Nucleus accumbens (tissue), 56 donors: ENCODE measurements at places on chromosomes 2 and 18.

- DNase-seq: no peak
These were observed 244.2 kb upstream of the RGPD4 start for GRCh38 chr2:107582487-107582886.

DNA sequence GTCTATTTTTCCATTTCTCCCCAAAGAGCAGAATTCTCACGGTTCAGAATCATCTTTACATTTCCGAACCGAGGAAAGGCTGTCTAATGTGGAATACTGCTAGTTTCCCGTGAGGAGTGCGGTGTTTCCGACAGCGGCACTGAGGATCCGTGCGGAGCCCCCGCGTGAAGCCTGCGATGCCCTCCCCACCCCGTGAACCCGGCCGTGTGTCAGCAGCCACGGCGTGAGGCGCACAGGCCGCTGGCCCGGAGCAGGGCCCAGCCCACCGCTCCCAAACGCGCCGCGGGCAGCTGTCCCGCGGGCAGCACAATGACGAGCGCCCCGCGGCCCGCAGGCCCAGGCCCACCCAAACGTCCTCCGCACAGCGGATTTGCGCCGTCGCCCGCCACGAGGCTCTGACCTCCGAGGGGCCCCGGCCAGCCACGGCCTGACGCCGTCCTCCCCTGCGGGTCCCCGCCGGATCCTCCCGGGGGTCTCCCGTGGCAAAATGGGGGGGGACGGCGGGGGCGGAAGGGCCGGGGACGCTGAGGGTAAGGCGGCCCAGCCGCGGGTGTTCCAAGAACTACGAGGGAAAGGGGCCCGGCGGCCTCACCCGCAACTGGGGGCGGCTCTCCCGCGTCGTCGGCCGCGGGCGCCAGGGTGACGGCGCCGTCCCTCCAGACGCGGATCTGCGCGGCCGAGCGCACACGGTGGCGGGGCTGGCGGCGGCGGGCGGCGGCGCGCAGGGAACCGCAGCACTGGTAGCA, 796 bp downstream of the SPIRE1 start:
- no peak for DNase-seq

- no peak for DNase-seq
These were observed 744.3 kb upstream of the SOX11 start for GRCh38 chr2:4947911-4948310.

DNA sequence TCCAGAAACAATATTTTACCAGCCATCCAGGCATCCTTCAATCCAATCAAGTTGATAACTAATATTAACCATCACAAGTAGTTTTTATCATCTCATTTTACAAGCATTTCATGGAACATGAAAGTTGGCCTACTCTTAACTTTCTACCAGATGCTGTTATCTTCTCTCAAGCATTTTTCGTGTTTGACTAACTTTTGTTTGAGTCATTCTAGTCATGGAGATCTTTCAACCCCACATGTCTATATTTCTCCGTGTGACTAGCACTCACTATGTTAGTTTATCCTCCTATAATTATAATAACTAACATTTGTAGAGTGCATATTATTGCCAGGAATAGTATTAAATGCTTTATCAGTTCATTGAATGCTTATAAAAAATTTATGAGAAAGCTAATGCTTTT, 307.0 kb upstream of the CWC22 start:
- DNase-seq: no peak

DNA sequence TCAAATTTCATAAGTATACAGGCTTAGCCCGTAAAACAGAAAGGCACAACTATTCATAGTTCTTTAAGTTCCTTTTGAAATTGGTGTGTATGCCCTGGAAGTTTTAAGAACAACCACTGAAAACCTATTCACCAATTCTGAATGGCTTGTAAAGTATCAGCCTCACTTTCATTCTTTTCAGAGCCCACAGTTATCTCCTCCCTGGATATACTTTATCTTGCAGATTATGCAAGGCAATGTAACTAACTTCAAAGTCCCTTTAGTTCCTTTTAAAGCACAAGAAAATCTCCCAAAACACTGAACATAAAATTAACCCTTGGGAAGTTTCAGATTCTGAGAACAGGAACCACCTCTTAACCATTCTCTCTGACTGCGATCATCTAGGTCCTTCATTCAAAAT, 1.1 kb downstream of the STRN start:
- DNase-seq: no peak

DNA sequence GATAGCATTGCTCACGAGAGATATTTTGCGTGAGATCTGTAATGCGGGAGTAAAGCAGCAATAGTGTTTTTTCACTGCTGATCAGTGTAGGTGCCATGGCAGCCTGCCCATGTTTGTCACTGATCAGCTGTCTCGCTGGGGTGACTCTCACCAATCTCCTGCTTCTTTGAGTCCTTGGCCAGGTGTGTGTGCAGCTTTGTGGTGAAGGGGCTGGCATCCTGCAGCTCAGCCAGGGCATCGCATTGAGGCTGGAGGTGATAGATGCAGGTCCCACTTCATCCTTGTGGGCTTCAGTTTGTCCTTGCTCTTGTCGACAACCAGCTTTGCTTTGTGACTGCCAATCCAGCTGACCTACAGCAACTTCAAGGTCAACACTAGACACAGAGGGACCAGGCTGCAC, 258.3 kb upstream of the CXCR4 start:
- no peak for DNase-seq

GRCh38 chr18:79529296-79529695, 133.6 kb downstream of the NFATC1 start:
- no peak for DNase-seq

DNA sequence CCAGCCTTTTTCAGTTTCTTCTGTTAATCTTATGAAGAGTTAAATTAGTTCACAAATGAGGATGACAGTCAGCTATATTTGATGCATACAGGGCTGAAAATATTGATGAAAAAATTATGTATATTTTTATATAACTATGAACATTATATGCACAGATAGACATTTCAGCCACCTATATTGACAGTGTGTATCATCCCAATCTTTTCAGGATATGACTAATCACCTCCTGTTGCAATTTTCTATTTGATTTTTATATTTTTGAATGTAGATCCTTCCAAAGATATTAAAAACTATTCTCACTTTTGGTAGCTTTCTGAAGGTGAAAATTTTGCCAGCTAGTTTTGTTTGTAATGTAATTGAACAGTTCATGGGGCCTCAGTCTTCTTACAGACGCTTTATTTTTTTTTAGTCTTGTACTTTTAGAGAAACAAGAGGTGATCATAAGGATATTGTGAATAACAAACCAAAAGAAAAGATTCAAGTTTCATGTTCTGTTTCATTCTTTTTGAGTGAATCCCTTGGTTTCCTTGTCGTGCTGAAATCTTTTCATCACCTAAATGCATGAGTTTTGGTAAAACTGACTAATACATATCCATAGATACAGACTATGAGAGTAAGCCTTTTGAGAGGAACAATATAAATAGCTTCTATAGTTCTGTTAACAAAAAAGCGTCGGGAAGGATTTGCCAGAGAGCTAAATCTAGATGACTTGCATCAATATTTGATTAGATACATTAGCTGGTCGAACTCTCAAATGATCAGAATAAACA, 123.1 kb downstream of the ARHGAP15 start:
- no peak for DNase-seq

DNA sequence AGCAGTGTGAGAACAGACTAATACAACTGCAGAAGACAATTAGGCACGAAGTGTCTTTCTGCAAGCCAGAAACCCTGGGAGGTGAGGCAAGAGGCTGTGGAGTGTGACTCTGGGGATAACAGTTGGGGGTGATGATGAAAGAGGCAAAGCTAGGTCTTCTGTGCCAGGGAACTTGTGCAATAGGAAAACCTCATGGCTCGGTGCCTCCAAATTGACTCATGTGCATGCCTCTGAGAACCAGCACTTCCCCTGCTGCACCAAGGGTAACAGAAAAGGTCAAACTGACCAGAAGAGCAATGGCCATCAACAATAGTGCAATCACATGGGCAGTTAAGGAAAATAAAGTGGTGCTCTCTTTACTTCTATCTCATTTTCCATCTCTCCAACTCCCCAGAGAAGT, 136.4 kb downstream of the SCG2 start:
- DNase-seq: no peak

DNA sequence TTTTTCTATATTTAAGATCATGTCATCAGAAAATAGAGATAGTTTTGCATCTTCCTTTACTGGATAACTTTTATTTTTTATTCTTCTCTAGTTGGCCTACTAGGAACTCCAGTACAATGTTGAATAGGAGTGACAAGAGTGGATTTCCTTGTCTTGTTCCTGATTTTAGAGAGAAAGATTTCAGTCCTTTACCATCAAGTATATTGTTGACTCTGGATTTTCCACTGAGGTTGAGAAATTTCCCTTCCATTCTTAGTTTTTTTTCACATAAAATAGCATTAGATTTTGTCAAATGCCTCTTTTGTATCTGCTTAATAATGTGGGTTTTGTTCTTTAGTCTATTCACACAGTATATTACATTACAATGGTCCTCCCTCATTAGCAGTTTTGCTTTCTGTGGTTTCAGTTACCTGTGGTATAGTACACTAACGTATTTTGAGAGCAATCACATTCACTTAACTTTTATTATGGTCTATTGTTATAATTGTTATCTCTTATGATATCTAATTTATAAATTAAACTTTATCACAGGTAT, 105.5 kb downstream of the THADA start:
- no peak for DNase-seq
